Bronchus fibroblast of lung (primary cell): ENCODE measurements at places on chromosomes 3 and 15. TPM values are rescaled to one million over a fixed set of nuclear protein-coding genes. Genes with fewer than 3 reads are reported as not detected.

GOLGA8N gene
- 0.84 and 2.1 TPM in 2 replicates for total RNA-seq

CACNA2D2 gene
- 0.15 and 0.17 TPM in 2 replicates for total RNA-seq

FES gene
- total RNA-seq: 20.0 and 28.2 TPM in 2 replicates

PRTG gene
- 3.4 and 4.2 TPM in 2 replicates for total RNA-seq

FYTTD1 gene
- 17.7 and 22.0 TPM in 2 replicates for total RNA-seq

DHFR2 gene
- 1.9 and 2.7 TPM in 2 replicates for total RNA-seq

ALDH1A2 gene
- 0.30 and 0.84 TPM in 2 replicates for total RNA-seq

ISLR2 gene
- total RNA-seq: not detected in 2 replicates

CYP11A1 gene
- 0.30 and 0.84 TPM in 2 replicates for total RNA-seq

RTP4 gene
- total RNA-seq: not detected in 2 replicates

SNTN gene
- not detected in 2 replicates for total RNA-seq

SEC62 gene
- total RNA-seq: 14.7 and 18.3 TPM in 2 replicates

CCDC13 gene
- total RNA-seq: 1.2 and 2.7 TPM in 2 replicates

RHOV gene
- total RNA-seq: not detected in 2 replicates

PDHB gene
- 90.8 and 178 TPM in 2 replicates for total RNA-seq

EEF1AKMT4 gene
- 3.0 and 5.2 TPM in 2 replicates for total RNA-seq

ISG20 gene
- 3.0 and 5.1 TPM in 2 replicates for total RNA-seq

PAK6 gene
- total RNA-seq: 3.5 TPM in 1 of 2 replicates, not detected in the other
